ENCODE measurements at places on chromosomes 4 and X. TPM values are rescaled to one million over a fixed set of nuclear protein-coding genes. Genes with fewer than 3 reads are reported as not detected.

DNA sequence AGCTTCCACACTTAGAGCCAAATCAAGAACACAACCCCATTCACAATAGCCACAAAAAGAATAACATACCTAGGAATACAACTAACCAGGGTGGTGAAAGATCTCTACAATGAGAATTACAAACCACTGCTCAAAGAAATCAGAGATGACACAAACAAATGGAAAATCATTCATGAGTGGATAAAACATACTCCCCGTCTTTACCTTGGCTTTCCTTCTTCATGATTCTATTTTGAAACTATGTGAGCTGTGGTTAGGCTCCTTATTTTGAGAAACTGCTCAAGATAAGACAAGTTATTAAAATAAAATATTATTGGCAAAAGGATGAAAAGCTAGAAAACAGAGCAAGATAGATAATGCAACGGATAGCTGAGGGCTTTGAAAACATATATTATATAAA, 598.1 kb upstream of the FAT1 start:
- H3K36me3 ChIP-seq = no peaks in the 10 kb centered on the region
- H3K4me3 ChIP-seq = no peak overlapping the region
- no peak for DNase-seq
- no peaks in the 10 kb centered on the region for H3K27me3 ChIP-seq

Gene BMPR1B
- total RNA-seq = not detected

Gene BDH2
- 10.3 TPM for total RNA-seq

GRCh38 chrX:53319614-53320542, 38.5 kb upstream of the IQSEC2 start:
- peak overlapping the region; percentile 41 for H3K4me3 ChIP-seq
- H3K36me3 ChIP-seq = no peaks in the 10 kb centered on the region
- H3K27me3 ChIP-seq = peaks cover 32% of the 10 kb centered on the region
- H3K4me1 ChIP-seq = peaks cover 31% of the 10 kb centered on the region
- peak; percentile 12 for DNase-seq

Gene SOWAHB
- not detected for total RNA-seq

Gene CFI
- total RNA-seq = not detected

Gene FGFR3
- total RNA-seq = 0.33 TPM

DNA sequence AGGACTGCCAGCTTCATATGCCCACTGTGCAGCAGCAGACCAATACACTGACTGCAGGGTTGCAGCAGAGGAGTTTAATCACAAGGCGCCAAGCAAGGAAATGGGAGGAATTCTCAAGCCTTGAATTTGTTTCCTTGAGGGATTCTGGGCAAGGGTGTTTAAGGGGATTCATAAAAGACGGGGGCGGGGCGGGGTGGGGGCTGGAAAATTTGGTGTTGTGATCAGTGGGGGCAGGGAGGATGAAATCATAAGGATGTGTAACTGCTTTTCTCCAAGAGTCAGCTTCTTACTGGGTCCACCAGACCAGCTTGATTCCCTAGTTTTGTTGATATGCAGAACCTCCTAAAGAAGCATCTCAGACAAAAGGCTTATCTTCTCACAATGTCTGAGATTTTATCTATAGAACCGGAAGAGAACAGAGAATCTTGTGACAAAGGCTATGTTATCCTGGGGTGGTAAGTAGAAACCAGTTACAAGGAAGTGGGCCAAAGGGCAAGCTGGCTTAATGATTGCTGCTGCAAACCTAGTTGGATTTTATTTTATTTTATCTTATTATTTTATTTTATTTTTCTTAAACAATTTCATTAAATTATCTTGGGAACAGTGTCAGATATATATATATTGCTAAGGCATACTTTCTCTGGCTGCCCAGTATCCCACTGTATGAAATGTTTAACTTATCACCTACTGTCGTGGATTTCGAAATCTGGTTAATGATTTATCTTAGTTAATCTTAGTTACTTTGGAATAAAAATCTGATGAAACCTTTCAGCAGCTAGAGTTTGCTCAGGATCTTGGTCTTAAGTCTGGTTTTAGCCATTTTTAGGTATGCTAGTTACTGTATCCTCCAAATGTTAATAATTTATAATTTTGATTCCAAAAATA, 276.4 kb downstream of the RPA4 start:
- no peaks in the 10 kb centered on the region for H3K36me3 ChIP-seq
- no peak overlapping the region for H3K4me3 ChIP-seq
- H3K27me3 ChIP-seq = no peaks in the 10 kb centered on the region
- DNase-seq = no peak
- H3K4me1 ChIP-seq = no peaks in the 10 kb centered on the region

Gene NCAPG
- 0.58 TPM for total RNA-seq

- no peak for DNase-seq
- H3K4me1 ChIP-seq = no peaks in the 10 kb centered on the region
- no peak overlapping the region for H3K27ac ChIP-seq
- no peaks in the 10 kb centered on the region for H3K27me3 ChIP-seq
- no peak overlapping the region for H3K4me3 ChIP-seq
Measured at GRCh38 chrX:123157586-123157985, 26.5 kb upstream of the GRIA3 start.

- DNase-seq = no peak
- no peak overlapping the region for H3K4me3 ChIP-seq
- H3K4me1 ChIP-seq = no peaks in the 10 kb centered on the region
- H3K36me3 ChIP-seq = no peaks in the 10 kb centered on the region
- H3K27ac ChIP-seq = no peak overlapping the region
Measured at GRCh38 chrX:9605484-9605883, 140.6 kb downstream of the TBL1X start.

- H3K27ac ChIP-seq = no peak overlapping the region
- H3K4me3 ChIP-seq = no peak overlapping the region
Measured at GRCh38 chr4:44760142-44760898, 34.0 kb upstream of the GNPDA2 start.

DNA sequence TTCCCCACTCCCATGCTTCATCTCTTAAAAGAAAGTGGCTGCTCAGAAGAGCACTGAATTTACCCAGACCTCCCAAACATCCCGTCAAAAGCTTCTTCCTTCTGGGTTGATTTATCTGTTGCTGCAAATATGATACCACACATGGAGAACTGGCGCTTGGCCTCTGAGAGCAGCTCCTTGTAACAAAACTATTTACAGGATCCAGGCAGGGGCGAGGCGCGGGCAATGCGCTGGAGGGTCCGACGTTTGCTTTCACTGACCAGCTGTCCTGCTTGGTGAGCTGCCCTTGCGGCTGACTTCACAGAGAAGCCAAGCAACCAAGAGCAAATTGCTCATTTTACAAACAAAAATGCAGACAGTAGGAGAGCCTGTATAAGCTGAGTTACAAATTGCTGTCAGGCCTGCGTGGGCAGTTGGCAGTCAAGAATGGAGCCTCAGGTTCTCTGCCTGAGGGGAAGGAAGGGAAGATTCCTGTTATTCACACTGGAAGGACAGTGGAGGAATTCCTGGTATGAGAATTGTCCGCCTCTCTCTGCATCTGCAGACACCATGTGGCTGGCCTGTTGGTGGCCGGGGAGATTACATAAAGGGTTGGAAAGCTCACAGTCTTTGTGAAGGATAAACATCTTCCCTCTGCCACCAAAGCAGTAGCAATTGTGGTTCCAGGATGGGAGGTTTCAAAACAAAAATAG, 192.2 kb upstream of the LEF1 start:
- no peaks in the 10 kb centered on the region for H3K36me3 ChIP-seq
- DNase-seq = no peak
- H3K4me1 ChIP-seq = peaks cover 41% of the 10 kb centered on the region
- no peaks in the 10 kb centered on the region for H3K27me3 ChIP-seq
- no peak overlapping the region for H3K27ac ChIP-seq
- H3K4me3 ChIP-seq = no peak overlapping the region

DNA sequence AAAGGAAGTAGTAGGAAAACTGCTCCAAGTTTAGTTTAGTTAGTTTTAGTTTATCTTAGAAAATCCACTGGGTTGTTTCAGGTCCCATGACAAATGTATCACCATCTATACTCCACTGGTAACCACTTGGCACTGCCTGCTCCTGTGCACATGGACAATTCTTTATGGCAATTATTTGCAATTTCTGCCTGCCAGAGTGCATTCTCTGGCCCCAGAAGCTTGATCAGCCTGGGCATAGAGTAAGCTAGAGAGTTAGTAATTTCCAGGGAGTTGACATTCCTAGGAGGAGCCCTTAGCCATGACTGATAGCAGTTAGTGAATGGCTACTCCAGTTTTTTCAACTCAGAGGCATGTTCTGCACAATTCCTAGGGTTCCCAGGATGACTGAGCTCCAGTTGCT, 203.2 kb upstream of the FGF13 start:
- no peak overlapping the region for H3K27ac ChIP-seq
- no peak for DNase-seq
- H3K27me3 ChIP-seq = no peaks in the 10 kb centered on the region
- H3K4me1 ChIP-seq = no peaks in the 10 kb centered on the region
- no peak overlapping the region for H3K4me3 ChIP-seq

Gene PPID
- 10.7 TPM for total RNA-seq

Gene SLC9B1
- total RNA-seq = 3.6 TPM

DNA sequence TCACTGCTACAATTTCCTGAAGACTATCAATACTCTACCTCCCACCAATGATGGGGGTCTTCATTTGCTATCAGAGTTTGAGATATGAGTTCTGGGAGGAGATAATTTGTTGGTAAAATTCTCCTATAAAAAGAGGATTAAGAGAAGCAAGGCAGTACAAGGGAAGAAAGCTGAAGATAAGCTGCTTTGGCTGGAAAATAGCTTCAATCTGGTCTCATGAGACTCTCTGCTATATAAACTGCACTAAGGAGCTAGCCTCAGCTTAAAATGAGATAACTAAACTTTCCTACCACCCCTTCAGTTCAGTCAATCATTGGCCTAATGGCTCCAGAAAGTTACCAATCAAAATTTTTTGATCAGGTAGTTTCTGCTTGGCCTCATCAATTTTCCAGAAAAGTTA, 2105.0 kb downstream of the ARAP2 start:
- H3K4me1 ChIP-seq = no peaks in the 10 kb centered on the region
- H3K4me3 ChIP-seq = no peak overlapping the region
- no peaks in the 10 kb centered on the region for H3K27me3 ChIP-seq
- no peak for DNase-seq

DNA sequence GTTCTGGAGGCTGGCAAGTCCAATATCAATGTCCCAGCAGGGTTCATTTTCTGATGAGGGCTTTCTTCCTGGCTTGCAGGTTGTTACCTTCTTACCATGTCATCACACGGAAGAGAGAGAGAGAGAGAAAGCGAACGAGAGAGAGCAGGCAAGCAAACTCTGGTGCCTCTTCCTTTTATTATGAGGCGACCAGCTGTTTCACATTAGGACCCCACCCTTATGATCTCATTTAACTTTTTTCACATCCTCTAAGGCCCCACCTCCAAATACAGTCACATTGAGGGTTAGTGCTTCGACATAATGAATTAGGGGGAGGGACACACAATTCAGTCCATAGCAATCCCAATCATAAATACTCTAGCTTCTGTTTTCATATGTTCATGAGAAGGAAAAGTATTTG, 10.6 kb upstream of the GPR174 start:
- H3K27ac ChIP-seq = peak overlapping the region; percentile 24
- peak; percentile 12 for DNase-seq
- no peaks in the 10 kb centered on the region for H3K36me3 ChIP-seq
- peaks cover 5% of the 10 kb centered on the region for H3K4me1 ChIP-seq
- no peak overlapping the region for H3K4me3 ChIP-seq
- no peaks in the 10 kb centered on the region for H3K27me3 ChIP-seq

- H3K27me3 ChIP-seq = no peaks in the 10 kb centered on the region
- H3K36me3 ChIP-seq = no peaks in the 10 kb centered on the region
- no peak overlapping the region for H3K27ac ChIP-seq
- no peak overlapping the region for H3K4me3 ChIP-seq
- DNase-seq = no peak
Measured at GRCh38 chr4:31645236-31645635, 925.1 kb downstream of the PCDH7 start.

DNA sequence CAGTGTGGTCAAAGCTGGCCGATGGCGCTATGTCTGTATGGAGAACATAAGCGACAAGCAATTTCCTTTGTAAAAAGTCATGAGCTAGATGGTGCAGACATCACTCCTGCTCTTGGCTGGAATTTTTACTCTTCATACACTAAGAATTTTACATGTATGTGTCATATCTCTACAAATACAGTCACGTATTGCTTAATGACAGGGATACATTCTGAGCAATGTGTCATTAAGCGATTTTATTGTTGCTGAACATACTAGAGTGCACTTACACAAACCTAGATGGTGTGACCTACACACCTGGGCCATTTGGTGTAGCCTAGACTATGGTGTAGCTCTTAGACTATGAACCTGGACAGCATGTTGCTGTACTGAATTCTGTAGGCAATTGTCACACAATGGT, 185.4 kb downstream of the SOWAHB start:
- no peak for DNase-seq
- H3K4me1 ChIP-seq = no peaks in the 10 kb centered on the region
- H3K4me3 ChIP-seq = no peak overlapping the region
- H3K27me3 ChIP-seq = no peaks in the 10 kb centered on the region

DNA sequence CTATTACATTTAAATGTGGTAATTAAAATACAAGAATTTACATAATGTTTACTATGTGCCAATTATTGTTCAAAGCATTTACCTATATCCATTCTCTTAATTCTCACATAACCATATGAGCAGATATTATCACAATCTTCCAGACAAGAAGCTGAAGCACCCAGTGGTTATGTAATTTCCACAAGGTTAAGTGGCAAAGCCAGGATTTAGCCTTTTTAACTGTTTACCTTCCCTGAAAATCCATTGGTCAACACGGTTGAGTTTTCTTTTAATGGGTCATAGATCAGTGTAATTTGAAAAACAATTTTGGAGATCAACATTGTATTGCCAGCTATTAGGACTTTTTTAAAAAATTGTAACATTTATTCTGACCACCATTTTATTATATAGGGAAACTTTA, 11.4 kb downstream of the HSPA4L start:
- H3K4me1 ChIP-seq = no peaks in the 10 kb centered on the region
- no peak overlapping the region for H3K4me3 ChIP-seq
- no peak for DNase-seq
- no peaks in the 10 kb centered on the region for H3K27me3 ChIP-seq

GRCh38 chr4:90474484-90474883, 347.3 kb downstream of the CCSER1 start:
- no peak overlapping the region for H3K4me3 ChIP-seq
- H3K4me1 ChIP-seq = no peaks in the 10 kb centered on the region
- no peak for DNase-seq
- H3K36me3 ChIP-seq = no peaks in the 10 kb centered on the region
- H3K27ac ChIP-seq = no peak overlapping the region

GRCh38 chr4:7938609-7939376, 868 bp downstream of the AFAP1 start:
- no peak for DNase-seq
- H3K4me3 ChIP-seq = peak overlapping the region; percentile 75
- peak overlapping the region; percentile 46 for H3K27ac ChIP-seq
- no peaks in the 10 kb centered on the region for H3K36me3 ChIP-seq

GRCh38 chr4:189740873-189741272, 199.8 kb upstream of the FRG1 start:
- DNase-seq = no peak
- H3K27me3 ChIP-seq = no peaks in the 10 kb centered on the region
- no peaks in the 10 kb centered on the region for H3K36me3 ChIP-seq
- H3K4me3 ChIP-seq = no peak overlapping the region

Gene HMGB3
- 5.4 TPM for total RNA-seq

All from CD4-positive, alpha-beta T cell (primary cell).